Natural killer cell (primary cell): ENCODE measurements at places on chromosomes 16 and 17.
A peak's percentile ranks its signal among the peaks of the same experiment; 100 is the strongest.

- DNase-seq, result peak; percentile 28
These were observed 94.6 kb upstream of the GSE1 start for GRCh38 chr16:85518398-85519049.

- DNase-seq, result no peak
These were observed 58.5 kb downstream of the LMF1 start for GRCh38 chr16:912322-912683.

GRCh38 chr17:297758-298157, 54.8 kb downstream of the RPH3AL start:
- DNase-seq, result no peak

GRCh38 chr16:8955828-8956227, 7.9 kb downstream of the USP7 start:
- no peak for DNase-seq

GRCh38 chr17:75486951-75487350, 28.4 kb downstream of the CASKIN2 start:
- no peak for DNase-seq

- DNase-seq, result no peak
These were observed 107.5 kb downstream of the ABCA8 start for GRCh38 chr17:68847711-68848110.

GRCh38 chr16:52512297-52512987, 34.5 kb downstream of the TOX3 start:
- DNase-seq, result no peak

DNA sequence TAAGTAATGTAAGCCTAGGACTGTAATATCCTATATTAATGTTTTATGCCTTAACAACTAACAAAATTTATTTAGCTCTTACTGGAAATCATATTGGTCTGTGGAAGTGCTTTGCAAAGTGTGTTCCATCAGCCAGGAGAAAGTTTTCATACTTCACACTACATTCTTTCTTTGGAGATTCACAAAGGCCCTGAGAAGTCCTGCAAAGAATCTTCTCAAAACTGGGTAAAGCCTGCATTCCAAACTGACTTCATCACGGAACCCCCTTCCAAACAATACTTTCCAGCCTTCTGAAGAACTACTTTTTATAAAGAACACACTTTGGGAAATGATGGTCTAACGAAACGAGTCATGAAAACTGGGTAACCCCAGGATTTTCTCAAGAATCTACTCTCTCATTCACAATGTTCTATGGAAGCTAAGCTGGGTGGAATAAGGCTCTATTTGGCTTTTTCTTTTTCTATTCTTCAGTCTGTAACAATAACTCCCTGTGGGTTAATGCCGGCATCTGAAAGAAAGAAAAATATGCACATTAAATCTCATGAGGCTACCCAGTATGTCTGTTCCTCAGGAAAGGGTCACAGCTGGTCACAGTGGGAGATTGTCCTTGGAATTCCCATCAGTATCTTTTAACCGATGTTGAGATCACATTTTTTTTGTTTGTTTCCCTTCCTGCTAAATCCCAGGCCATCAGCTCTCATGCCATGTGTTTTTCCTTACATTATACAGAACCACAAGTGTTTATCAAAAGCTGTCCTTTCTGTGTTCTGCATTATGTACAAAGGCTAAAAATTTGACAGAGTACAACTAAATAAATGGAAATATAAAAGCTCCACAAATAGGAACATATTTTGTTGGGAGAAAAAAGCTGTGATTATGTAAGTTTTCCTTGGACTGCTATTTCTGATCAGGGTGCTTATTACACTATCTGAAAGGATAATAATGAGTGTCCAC, 12.8 kb upstream of the AKAP1 start:
- DNase-seq, result no peak
